ENCODE measurements at places on chromosomes 11 and 22.

DNA sequence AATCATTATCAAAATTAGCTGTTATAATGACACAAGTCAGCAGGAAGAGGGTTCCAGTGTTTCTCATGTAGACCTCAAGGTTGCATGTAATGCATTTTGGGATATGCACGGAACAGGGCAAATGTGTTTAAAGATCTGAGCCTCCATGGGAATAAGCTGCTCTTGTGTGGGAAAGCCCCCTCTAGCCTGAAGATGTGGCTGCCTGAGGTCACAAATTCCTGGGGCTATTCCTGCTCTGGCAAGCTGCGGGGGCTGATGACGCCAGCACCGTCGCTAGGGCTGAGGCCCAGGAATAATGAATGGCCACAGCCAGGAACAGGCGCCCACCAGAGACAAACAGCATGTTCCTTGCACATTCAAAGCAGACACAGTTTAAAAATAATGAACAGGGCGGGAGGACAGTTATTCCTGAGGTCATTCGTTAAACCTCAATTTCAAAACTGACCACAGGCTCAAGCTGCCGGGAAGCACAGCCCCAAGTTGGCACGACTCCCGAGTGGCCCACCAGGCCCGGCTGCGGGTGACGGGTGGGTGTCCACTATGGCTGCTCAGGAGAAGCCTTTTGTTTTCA lies 11.7 kb downstream of the OSBPL5 start:
- no peak for DNase-seq

DNA sequence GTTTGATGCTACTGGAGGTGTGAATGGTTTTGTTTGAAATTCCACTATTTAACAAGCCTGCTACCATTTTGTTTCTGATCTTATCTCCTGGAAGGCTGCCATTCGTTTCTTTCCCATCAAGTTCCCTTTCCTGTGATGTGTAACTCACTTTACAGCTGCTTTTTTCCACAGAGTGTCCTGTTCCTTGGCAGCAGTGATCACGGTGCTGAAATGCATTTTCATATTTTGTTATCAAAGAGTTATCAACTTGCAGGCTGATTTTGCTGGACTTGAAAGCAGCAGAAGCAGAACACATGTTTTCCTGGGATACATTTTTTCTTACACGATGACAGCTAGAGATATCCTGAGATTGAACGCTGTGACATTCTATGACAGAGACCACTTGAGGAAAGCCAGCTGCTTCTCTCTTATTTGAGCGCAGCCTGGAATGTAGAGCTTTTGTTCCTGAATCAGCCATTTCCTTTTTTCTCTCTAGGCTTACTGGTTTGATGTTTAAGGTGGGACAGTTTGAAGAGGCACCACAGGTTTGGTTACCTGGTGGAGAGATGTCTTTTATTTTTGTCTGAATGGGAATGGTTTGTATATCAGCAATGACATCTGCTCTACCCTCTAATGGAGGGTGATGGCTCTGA lies 34.7 kb downstream of the PRR14L start:
- DNase-seq = no peak

GRCh38 chr11:118364956-118365615 lies 5.7 kb downstream of the UBE4A start:
- no peak for DNase-seq

DNA sequence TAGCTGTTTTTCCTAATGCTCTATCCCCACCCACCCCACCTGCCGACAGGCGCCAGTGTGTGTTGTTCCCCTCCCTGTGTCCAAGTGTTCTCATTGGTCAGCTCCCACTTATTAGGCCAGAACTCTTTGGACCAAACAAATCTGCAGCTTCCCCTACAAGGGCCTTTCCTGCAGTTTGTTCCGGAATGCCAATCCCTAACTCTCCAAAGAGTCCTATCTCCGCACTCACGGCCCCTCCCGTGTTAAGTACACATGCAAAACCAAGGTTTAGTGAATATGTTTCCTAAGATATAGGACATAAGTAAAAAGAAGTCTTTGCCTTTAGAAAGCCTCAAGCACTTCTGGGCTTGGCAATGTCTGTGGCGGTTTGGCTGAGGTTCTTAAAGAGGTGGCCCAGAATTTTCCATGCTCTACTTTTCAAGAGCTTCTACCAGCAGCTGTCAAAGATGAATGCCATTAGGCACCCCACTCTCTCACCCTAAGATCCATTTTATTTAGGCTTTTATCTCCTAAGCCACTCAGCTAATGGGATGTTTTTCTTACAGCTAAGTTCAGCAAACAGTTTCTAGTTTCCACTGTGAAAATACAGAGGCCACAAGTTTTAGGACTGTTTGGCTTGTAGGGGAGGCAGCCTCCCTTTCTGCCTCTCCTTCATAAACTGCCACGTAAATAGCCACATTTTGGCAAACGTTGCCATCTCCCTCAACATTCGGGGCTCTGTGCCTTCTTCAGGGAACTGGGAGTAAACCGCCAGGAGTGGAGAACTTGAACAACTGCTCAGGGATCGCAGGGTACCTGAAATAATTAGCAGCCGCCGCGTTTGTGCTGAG lies 1.6 kb downstream of the CD59 start:
- DNase-seq = no peak

DNA sequence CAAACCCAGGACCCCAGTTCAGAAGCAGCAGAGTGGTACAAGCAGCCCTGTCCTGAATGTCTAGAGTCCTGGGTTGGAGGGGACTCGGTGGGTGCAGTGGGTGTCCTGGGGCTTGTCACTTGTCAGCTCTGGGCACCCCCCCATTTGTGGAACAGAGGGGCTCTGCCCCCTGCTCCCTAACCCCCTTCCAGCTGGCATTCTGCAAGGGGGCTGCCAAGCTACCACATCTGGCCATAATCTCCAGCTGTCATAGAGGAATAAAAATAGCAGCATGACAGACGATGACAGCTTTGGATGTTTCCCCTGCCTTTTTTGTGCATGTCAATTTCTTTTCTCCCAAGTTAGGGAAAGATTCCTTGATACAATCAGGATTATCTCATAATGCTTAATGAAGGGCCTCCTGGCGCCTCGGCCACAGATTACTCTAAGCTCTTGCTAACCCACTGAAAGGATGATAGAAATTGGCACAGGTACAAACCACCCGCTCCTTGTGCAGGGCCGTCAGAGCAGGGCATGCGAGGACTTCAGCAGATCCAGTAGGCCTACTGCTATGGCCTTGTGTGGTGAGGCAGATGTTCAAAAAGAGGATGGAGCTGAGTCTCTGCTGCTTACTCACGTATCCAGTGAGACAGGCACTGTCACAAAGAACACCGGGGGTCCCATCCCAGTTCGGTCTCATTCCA lies 83.0 kb downstream of the ISX start:
- DNase-seq = no peak

DNA sequence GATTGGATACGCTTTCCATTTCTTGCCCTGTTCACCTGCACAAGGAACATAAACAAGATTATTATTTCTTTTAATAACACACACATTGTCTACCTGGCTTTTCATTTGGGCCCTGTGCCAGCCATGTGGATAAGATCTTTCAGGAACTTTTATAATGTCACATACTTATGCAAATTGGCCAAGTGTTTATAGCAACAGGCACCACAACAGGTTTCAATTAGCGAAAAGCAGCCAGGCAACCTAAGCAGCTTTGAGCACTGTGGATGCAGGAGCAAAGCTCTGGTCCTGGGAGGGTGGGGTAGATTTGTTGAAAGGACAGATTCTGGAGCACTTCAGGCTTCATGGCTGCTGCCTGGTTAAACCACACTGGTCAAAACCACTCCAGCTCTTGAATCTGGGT lies 217.4 kb downstream of the BARX2 start:
- no peak for DNase-seq

DNA sequence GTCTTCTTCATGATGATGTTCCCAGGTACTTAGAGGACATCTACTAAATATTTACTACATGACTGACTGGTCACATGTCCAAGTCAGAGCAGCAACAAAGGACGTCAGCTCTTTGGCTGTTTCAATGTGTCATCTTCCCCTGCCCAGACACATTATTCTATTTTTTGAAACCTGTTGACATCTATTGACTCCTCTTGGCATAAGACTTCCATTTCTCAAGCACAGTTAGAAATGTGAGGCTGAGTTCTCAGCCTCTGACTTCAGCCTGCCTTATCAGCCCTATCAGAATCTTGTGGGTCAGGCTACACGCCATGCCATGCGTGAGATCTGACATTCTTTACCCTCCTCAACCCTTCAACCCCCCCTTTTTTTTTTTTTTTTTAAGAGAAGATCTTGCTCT lies 63.8 kb downstream of the SC5D start:
- no peak for DNase-seq

GRCh38 chr11:118928101-118928869 lies 2.6 kb upstream of the BCL9L start:
- peak; percentile 99 for DNase-seq

- DNase-seq = no peak
Observed at GRCh38 chr11:41118521-41118920, 340.9 kb downstream of the LRRC4C start.

GRCh38 chr11:16097543-16097942 lies 258.8 kb downstream of the SOX6 start:
- DNase-seq = no peak

GRCh38 chr11:116333001-116333535 lies 439.7 kb downstream of the BUD13 start:
- DNase-seq = no peak

GRCh38 chr11:100629671-100630070 lies 57.4 kb upstream of the ARHGAP42 start:
- DNase-seq = no peak

- DNase-seq = peak; percentile 40
Observed at GRCh38 chr11:95229199-95229992, 1.6 kb downstream of the SESN3 start.

DNA sequence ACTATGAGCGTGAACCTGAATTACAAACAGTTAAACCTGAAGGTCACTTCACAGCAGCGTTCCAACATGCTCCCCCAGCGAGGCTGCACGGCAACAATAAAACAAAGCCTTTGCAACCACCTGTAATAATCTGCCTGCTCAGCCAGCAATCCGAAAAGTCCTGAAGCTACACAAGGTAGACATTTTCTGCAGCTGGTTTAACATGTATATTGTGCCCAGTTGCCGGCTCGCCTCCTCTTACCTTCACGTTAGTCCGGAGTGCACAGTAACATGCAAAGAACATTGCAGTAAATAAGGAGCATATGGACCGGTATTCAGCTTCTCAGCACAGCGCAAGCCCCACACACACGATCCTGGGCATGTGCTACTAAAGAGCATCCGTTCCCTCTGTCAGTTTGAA lies 704.3 kb downstream of the DLG2 start:
- DNase-seq = no peak

GRCh38 chr11:31940371-31941037 lies 129.4 kb upstream of the PAX6 start:
- DNase-seq = no peak

DNA sequence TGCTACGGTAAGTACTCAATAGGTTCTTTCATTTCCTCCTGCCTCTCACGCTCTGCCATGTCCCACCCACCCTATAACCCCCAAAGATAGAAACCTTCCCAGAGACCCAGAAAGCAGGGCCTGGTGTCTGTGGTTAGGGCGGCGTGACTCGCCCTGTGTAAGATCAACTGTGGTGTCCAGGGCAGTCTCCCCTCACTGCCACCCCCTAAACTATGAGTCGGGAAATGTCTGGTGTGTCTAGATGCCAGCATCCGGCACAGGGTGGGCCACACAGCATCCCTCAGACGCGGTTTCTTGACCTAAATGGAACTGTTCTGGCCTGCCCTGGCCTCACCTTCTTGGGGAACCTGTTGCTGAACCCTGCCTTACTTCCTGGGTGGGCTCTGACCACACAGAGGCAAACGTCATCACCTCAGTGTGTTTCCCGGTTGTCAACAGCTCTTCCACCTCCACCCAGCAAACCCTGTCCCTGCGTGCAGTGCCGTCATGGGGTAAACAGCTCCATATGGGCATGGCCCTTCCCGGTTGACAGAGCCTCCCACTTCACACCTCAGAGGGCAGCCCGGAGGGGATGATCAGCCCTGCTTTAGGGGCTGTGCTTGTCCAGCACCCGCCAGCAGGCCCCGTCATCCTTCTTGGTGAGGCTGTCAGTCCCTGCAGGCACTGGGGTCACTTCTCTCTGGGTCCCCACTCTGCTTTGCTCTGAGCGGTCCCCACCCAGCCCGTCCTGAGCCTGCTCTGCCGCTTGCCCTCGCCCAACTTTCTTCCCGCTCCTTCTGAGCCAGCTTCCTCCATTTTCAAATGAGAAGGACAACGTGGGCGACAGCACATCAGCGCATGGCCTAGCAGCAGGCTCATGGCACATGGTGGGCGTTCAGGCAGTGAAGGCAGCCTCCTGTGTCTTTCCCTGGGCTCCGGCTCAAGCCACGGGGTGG lies 6.0 kb downstream of the WNT11 start:
- no peak for DNase-seq

- DNase-seq = no peak
Observed at GRCh38 chr11:70323806-70324205, 53.3 kb downstream of the PPFIA1 start.

DNA sequence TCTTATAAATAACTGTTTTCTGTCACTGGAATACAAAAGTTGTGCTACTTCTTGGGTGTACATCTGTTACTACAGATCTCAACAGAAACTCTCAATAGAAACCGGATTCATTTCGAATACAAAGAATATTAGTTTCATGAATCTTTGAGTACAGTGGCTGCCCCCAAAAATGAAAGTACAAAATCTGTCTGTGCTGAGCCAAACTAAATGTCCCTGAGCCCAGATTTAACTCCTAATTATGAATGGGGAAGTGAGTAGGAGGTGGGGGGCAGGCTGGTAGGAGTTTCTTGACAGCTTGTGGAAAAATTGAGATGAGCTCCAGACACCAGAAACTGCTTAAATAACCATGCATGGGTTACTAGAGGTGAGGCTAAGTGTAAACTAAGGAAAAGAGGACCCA lies 41.6 kb downstream of the PITPNB start:
- DNase-seq = no peak

DNA sequence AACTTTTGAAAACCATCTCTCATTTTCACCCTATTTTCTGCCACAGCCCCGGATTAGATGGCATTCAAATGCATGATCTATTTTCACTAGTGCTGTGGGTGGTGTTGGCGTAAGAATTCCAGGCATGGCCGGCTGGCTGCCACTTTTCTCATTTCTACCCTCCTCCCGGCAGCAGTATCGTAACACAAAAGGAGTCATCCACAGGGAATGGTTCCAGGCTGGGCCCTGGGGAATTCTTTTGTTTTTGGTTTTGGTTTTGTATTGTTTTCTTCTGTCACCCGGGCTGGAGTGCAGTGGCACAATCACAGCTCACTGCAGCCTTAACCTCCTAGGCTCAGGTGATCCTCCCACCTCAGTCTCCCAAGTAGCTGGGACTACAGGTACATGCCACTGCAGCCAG lies 13.8 kb downstream of the JAML start:
- DNase-seq = no peak

- no peak for DNase-seq
Observed at GRCh38 chr11:63879598-63880402, 37.2 kb downstream of the RCOR2 start.

All from natural killer cell (primary cell).